ENCODE measurements at places on chromosomes 2 and 18.

DNA sequence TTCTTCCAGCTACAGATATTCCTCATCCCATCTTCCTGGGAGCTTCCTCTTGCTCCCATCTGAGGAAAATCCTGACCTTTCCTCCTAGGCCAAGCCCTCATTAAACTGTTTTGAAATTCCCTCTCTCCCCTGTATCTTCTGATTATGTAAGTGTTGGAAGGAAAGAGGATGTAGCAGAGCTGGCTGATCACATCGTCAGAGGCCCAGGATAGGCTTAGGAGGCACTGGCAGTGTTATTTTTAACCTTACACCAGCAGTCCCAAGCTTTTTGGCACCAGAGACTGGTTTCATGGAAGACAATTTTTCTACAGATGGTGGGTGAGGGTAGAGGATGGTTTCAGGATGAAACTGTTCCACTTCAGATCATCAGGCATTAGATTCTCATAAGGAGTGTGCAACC is 630.4 kb downstream of the EPHA4 start:
- DNase-seq, result no peak

- peak; percentile 82 for DNase-seq
Measured at GRCh38 chr2:233473386-233473791, 93.2 kb downstream of the USP40 start.

DNA sequence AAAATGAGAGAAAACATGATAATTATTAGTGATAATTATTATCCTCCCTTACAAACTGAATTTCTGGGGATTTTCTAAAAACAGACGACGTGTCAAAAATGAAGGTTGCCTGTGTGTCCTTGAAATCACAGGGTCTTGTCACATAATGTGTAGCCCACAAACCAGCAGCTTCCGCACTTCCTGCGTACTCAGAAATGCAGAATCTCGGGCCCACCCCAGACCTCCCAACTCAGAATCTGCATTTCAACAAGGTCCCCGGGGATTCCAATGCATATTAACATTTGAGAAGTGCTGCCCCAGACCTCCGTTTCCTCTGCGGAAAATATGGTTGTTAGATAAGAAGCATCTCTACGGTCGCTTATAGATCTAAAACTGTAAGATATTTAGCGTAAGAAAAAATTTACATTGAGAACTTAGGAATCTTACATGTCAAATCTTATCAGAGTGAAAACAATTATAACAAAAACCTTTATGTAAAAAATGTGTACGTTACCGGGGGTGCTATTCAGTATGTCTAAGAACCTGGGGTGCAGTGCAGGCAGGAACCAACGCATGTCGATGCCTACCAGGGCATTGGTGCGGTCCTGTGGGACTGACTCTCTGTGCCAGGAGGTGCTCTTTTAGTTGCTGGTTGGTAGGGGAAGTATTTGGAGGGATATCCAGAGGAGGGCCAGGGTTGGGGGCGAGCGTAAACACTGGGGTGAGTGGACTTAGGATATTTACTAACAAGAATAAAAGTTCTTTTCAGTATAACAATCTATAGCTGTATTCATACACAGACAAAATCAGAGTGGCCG is 15.2 kb downstream of the CDKL4 start:
- no peak for DNase-seq

- no peak for DNase-seq
Measured at GRCh38 chr2:28754321-28754720, 2.7 kb downstream of the PPP1CB start.

GRCh38 chr18:45339810-45340550 is 275.3 kb upstream of the SLC14A2 start:
- no peak for DNase-seq

DNA sequence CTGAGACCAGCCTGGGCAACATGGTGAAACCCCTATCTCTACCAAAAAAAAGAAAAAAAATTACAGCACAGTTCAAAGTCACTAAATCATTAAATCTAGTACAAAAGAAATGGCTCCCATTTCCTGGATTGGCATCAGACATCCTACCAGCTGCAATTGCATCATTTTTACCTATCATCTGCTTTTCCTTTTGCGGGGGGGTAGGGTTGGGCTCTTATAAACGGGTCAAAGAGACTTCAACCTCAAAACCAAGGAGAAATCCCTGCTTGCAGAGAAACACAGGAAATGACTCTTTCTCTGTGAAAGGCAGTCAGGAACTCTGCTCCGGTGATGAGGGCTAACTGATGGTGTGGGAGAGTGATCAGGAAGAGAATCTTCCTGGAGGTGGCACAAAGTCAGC is 45.3 kb upstream of the RFX8 start:
- no peak for DNase-seq

GRCh38 chr2:28394331-28394877 is 1.7 kb downstream of the FOSL2 start:
- no peak for DNase-seq

- no peak for DNase-seq
Measured at GRCh38 chr2:106532236-106532635, 45.1 kb downstream of the CD8B2 start.

DNA sequence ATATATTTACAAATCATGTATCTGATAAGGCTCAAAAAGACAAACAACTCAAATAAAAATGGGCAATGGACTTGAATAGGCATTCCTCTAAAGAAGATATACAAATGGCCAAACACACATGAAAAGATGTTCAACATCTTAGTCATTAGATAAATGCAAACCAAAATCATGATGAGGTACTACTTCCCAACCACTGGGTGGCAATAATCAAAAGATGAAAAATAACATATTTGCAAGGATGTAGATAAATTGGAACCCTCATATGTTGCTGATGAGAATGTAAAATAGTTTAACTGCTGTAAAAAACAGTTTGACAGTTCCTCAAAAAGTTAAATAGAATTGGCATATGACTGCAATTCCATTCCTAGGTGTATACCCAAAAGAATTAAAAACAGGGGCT is 132.3 kb downstream of the TTC32 start:
- DNase-seq, result no peak

- no peak for DNase-seq
Measured at GRCh38 chr18:65859075-65859474, 108.3 kb downstream of the CDH7 start.

DNA sequence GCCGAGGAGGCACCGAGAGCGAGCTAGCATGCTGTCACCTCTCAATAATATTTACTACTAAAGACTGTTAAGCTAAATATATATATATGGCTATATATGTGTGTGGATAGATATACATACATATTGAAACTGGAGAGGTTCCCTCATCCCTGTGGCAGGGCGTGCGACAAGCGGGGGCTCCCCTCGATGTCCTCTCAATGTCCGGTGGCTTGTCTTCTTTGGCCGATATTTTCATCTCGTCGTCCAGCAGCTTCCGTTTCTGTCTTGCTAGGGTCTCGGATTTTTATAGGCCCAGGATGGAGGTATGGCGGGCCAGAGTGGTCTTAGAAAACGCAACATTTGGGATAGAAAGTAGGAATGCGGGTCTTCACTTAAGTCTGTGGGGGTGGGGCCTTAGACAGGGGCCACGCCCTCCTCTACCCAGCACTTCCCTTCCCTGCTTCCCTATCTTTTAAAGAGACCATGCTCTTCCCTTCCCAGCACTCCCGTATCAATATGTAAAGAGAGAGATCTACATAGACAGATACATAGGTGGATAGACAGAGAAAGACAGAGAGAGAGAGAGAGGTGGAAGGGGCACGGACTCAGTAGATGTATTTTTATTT is 866.8 kb downstream of the DSC3 start:
- no peak for DNase-seq

GRCh38 chr2:190948671-190949070 is 65.3 kb downstream of the STAT1 start:
- DNase-seq, result no peak

- DNase-seq, result no peak
Measured at GRCh38 chr18:57837917-57838548, 34.9 kb upstream of the ATP8B1 start.

GRCh38 chr18:76981396-76981968 is 151.1 kb downstream of the MBP start:
- DNase-seq, result no peak

DNA sequence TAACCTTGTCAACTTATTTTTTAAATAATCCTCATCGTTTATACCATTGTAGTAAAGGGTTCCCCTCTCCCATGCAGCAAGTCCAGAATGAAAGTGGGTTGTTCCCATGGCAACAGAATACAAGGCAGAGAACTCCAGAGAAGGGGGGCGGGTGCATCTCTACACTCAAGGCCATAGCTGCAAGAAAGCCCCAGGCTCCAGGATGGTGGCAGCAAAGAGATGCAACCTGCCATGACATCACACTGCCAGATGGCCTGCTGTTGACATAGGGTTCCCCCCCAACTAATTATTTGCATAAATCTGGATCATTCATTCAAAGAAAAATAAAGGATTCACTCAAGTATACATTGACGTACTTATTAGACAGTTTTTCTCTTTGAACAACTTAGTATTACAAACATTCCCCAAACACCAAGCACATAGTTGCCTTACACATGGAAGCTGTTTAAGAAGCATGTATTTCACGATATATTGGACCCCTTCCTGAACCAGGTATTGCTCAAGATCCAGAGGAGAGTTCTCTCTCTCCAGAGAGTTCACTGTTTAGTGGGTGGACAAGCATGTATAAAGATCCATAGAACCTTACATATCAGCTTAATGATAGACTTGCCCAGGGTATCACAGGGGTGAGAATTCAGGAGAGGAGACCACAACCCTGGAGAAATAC is 87.4 kb upstream of the KLF7 start:
- DNase-seq, result no peak

DNA sequence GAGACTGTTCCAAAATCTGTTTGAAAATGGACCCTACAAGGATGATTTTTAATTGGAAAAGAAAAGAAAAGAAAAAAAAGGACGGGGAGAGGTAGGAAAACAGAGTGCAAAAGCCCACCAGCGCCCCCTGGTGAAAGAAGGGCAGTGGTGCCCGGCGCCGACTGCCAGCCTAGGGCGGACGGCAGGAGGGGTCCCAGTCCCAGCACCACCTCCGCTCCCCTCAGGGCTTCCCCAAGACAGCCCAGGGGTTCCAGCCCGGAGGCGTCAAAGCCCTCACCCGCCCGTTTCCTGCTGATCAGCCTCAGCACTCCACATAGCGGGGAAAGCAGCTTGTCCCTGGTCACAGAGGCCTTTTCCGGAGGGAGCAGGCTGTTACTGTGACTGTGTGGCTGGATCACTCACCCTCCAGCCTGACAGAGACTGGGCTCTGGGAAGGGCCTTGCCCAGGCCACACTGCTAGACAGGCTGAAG is 213.9 kb downstream of the TFCP2L1 start:
- DNase-seq, result no peak

DNA sequence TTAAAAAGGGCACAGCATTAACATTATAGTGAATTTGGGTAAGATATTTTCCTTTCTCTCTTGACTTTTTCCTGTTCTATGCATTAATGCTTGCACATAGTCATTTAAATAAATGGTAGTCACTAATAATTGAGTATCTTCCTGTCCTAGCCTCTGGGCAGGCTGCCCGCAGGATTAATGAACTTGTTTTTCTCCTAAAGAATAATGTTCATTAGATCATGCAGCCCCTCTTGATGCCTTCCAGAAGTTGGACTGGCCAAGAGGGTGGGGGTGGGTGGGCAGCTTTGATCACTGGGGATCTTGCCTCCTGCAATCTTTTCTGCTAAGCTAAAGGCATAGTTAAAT is 514.5 kb upstream of the CDH2 start:
- DNase-seq, result no peak

- DNase-seq, result no peak
Measured at GRCh38 chr2:222057347-222058073, 241.3 kb downstream of the PAX3 start.

DNA sequence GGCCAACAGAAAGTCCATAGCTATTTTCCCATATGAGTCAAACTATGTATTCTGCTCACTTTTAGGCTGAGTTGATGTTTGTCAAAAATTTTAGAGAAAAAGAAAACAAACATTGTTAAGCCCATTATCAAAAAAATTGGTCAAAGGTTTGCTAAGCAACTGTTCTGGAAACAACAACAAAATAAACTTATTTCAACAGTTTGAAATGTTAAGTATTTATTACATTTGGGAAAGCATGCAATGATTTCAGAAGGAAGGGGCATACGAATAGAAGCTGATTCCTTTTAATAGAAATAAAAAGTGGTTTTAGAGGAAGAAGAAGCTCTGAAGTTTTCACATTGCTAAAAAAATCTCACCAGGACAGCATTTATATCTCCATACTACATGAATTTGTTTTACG is 1837.5 kb upstream of the CELF4 start:
- DNase-seq, result no peak

DNA sequence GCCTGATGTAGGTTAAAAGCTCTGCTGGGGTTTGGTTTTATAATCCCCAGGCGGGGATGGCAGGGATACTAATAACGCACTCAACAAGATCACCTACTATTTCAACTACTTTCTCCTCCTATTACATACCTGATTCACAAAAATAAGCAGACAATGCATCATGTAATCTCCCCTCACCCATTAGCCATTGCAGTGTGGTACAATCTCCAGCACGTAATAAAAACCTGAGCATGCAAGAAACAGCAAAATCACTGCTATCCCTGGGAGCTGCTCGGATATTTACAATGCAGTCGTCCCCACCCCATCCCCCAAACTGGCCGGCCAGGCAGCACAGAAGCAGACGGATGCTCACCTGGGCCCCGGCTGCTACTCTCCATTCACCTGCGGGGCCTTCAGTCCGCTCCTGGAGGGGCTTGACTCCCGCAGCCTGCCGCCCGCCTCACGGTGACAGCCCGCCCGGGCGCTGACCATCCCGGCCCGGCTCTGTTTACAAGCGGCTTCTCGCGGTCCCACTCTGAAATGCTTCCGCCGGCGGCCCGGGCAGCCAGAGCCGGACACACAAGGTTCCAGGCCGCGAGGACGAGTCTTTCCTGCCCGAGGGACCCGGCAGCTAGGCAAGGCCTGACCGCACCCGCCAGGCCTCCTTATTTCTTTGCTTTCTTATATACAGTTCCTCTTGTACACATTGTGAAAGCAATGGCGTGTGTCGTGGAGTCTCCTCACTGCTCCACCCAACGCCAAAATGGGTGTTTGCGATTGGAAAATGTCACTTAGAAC is at the start of gene PLEKHM3:
Gene PLEKHM3 (minus strand): TSS at position 491 of the 777 bp plus-strand sequence. CDS start 23,888 bp downstream, outside the sequence.
- peak; percentile 96 for DNase-seq

GRCh38 chr2:224925810-224926100 is 116.5 kb downstream of the DOCK10 start:
- DNase-seq, result no peak

- DNase-seq, result no peak
Measured at GRCh38 chr2:1504311-1504750, 91.1 kb downstream of the TPO start.

DNA sequence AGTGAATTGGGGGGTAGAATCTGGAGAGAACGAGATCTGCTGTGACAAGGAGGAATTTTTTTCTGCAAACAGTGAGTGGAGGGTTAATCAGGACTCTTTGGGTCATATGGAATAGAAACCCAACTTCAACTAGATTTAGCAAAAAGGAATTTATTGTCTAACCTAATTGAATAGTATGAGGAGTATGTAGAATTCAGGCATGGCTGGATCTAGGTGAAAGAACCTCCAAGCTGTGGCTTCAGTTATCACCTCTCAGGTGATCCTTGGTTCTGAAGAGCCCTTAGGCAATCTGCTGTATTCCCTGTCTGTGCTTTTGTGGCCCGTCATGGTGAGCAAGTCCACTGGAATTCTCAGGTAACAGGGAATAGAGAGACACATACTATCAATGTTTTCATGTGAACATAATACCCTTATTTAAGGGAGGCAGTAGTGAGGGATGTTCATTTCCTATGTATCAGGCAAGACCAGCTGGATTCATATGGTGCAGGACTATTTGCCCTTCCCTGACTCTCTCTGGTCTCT is 164.7 kb downstream of the ALPK2 start:
- no peak for DNase-seq

GRCh38 chr2:199414001-199414400 is 43.7 kb downstream of the SATB2 start:
- no peak for DNase-seq
